ENCODE measurements at places on chromosomes 16 and 17.

GRCh38 chr17:76252040-76252954 is 12.0 kb upstream of the RNF157 start:
- H3K27me3 ChIP-seq: no peaks in the 10 kb centered on the region
- H3K4me3 ChIP-seq: no peak overlapping the region
- H3K36me3 ChIP-seq: no peaks in the 10 kb centered on the region
- peaks cover 18% of the 10 kb centered on the region for H3K4me1 ChIP-seq
- peak overlapping the region; percentile 76 for H3K27ac ChIP-seq

GRCh38 chr16:82108774-82109173 is 61.2 kb downstream of the MPHOSPH6 start:
- no peak for DNase-seq
- H3K4me1 ChIP-seq: peaks cover 4% of the 10 kb centered on the region
- H3K36me3 ChIP-seq: no peaks in the 10 kb centered on the region
- H3K27ac ChIP-seq: no peak overlapping the region

DNA sequence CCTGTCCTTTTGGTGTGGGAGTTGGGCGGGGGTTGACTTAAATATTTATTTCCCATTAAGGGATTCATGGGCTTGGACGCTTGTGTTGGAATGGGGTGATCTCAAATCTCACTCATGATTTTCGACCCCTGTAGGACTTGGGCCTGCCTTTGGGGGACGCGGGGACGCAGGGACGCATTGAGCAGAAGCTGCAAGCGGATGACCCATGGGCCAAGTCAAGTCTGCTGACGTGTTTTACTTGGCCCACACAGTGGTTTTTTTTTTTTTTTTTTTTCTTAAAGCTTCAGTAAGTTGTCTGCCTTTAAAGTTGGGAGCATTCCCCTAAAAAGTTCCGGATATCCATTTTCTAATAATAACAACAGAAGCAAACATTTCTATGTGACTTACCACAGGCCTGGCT is 28.9 kb downstream of the CMIP start:
- peaks cover 56% of the 10 kb centered on the region for H3K4me1 ChIP-seq
- no peak overlapping the region for H3K4me3 ChIP-seq
- no peak overlapping the region for H3K27ac ChIP-seq

GRCh38 chr16:31351942-31352325 is 3.0 kb upstream of the ITGAX start:
- H3K27ac ChIP-seq: peak overlapping the region; percentile 29
- H3K36me3 ChIP-seq: no peaks in the 10 kb centered on the region
- H3K4me3 ChIP-seq: no peak overlapping the region
- peaks cover 5% of the 10 kb centered on the region for H3K27me3 ChIP-seq

GRCh38 chr17:39573447-39574298 is 34.0 kb downstream of the NEUROD2 start:
- peak; percentile 75 for DNase-seq
- H3K27ac ChIP-seq: peak overlapping the region; percentile 93
- H3K4me1 ChIP-seq: peaks cover 18% of the 10 kb centered on the region

GRCh38 chr16:21719283-21719682 is 55.5 kb downstream of the OTOA start:
- no peaks in the 10 kb centered on the region for H3K36me3 ChIP-seq
- no peaks in the 10 kb centered on the region for H3K27me3 ChIP-seq
- H3K27ac ChIP-seq: no peak overlapping the region
- H3K4me1 ChIP-seq: peaks cover 3% of the 10 kb centered on the region

DNA sequence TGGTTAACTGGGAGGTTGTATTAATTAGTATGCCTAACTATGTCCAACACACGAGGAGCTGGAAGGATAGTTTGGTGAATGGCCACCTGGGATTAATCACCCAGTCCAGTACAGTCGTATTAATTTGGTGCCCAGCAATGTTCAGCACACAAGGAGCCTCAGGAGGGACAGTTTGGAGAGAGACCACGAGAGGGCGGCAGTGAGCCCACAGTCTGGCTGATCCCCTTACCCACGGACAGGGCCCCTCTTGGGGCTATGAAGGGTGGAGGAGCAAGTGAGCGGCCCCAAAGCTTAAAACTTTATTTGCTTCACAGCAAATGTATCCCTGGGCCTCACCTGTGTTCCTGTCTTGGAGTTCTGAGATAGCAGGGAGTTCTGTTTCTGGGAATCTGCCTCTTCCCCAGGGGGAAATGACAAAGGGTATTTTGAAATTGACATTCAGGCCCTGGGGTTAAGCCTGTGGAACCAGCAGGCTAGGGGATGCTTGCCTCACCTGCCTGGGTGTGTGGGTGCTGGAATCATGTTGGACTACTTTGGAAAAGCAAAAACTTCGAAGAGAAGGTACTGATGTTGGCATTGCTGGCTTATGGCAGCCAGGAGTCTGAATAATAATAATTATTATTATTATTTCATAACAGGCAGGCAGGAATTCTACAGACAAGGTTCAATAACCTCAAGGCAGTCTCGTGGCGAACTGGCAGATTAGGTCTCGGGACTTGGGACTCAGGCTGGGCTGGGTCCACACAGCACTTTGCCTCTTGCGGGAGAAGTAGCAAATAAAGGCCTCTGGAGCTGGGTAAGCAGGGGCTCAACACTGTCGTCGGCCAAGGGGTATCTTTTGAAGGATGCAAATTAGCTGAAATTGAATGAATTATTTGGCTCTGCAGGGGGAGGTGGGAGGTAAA is 227.6 kb upstream of the ASIC2 start:
- no peaks in the 10 kb centered on the region for H3K36me3 ChIP-seq
- H3K4me3 ChIP-seq: no peak overlapping the region
- H3K27me3 ChIP-seq: no peaks in the 10 kb centered on the region

DNA sequence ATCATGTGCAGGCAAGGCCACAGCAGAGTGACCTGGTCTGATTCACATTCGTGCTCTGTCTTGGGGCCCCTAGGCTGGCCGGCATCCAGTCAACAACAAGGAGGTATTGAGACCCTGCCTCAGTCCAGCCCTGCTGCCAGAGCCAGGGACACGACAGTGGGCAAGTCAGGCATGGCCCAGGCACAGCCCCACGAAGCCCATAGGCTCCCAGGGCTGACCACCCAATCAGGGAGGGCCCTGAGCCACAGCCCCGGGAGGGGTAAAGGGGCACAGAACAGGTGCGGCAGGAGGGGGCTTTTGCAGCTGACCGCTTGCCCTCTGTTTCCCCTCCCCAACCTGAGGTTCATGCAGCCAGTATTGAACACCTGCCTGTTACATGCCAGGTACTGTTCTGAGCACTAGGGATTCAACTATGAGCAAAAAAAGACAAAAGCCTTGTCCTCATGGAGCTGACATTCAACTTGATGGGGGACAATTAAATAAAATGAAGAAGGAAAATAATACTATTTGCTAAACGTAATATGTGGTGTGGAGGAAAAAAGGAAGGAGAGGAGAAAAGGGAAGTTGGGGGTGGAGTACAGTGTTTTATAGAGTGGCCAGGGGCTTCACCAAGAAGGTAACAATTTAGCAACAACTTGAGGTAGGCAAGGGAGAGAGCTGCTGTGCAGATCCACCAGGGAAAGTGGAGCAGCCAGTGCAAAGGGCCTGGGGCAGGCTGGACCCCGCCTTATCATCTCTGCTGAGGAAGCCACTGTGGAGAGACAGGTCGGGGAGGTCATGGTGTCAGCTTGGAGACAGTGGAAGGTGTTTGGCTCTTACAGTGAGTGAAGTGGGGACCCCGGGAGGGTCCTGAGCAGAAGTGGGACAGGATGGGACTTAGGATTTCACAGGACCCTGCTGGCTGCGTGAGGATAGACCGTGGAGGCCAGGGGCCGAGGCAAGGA is 6.1 kb downstream of the DRC3 start:
- H3K27ac ChIP-seq: peak overlapping the region; percentile 61
- H3K27me3 ChIP-seq: no peaks in the 10 kb centered on the region

GRCh38 chr17:50064253-50065001 is 8.5 kb downstream of the ITGA3 start:
- H3K36me3 ChIP-seq: no peaks in the 10 kb centered on the region
- no peak overlapping the region for H3K4me3 ChIP-seq
- no peak for DNase-seq
- H3K27me3 ChIP-seq: no peaks in the 10 kb centered on the region

DNA sequence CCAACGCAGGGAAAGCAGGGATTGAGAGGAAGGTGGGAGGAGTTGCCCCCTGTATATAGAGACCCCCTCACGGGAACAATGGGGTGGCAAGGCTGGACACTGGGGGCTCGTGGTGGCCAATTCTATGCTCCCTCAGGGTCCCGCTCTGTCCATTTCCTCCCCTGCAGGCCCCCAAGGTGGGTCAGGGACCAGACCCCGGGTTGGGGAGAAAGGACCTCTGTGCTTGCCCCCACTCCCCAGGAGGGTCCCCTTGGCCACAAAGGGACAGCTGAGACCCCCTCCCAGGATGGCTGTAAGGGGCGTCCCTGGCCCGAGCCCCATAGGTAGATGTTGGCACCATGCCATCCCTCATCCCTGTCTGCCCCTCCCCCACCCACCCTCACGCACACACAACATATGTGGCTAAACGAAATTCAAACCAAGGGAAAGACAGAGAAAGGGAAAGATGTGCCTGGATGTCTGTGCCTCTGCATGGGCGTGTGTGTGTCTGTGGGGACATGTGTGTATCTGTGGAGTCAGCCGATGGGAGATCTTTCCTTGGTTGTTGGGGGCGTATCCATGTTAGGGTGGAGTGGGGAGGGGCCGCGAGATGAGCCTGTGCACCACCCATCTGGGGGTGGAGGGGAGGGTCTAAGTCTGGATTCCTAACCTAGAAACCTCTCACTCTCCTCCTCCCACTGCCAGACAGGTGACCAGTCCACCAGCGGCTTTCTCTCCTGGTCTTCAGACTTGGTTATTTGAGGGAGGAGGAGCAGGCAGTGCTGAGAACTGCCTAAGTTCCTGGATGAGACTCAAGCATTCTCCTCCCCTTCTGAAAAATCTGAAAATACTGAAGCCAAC is 642 bp upstream of the NEUROD2 start:
- no peak overlapping the region for H3K27ac ChIP-seq
- no peak for DNase-seq
- no peaks in the 10 kb centered on the region for H3K36me3 ChIP-seq
- peaks cover 96% of the 10 kb centered on the region for H3K27me3 ChIP-seq

DNA sequence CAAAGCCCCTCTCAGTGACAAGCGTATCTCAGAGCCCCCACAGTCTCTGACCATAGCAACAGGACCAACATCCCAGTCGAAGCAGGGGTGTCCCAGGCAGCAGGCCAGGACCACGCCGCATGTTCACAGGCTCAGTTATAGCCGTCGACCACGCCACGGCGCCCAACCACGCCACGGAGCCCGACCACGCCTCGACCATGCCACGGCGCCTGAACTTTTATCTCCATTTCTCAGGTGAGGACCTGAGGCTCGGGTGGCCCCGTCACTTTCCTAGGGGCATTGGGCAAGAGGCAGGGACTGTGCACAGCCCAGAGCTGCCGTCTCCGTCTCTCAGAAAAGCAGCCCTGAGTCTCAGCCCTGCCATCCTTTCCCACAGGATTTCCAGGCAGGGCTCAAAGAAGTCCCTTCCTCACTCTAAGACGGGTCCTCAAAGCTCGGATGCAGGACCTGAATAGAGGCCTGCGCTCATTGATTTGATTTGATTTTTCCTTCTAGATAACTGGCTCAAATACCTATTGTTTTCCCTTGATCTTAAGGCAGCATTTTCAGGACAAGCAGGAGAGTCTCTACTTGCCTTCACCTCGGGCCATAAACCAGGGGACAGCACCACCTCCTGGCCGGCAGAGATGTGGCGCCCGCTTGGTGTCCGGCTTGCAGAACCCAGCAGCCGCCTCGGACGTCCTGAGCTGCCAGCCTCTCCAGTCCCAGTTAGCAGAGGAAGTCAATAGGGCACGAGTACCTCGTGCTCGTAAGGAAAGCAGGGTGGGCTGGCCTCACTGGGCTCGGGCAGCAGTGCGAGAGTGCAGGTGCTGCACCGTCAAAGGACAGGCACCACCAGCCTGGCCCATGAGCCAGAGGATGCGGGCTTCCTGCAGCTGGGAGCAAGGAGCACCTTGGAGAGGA is 38.8 kb downstream of the C16orf95 start:
- H3K4me3 ChIP-seq: no peak overlapping the region
- H3K27me3 ChIP-seq: peaks cover 5% of the 10 kb centered on the region
- DNase-seq: peak; percentile 87
- H3K36me3 ChIP-seq: no peaks in the 10 kb centered on the region

DNA sequence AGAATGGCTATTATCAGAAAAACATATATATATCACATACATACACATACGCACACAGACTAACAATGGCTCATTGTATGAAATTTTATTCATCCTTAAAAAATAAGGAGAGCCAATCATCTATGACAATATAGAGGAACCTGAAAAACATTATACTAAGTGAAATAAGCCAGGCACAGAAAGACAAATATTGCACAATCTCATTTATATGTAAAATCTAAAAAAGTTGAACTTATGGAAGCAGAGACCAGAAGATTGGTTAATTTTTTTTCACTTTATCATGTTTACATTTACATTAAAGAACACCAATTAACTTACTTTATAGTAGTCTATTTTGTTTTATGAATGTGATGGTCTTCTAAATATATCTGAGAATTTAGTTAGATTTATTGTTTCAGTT is 198.7 kb downstream of the KIF2B start:
- no peak for DNase-seq
- H3K36me3 ChIP-seq: no peaks in the 10 kb centered on the region
- H3K4me1 ChIP-seq: no peaks in the 10 kb centered on the region
- no peak overlapping the region for H3K27ac ChIP-seq
- H3K27me3 ChIP-seq: no peaks in the 10 kb centered on the region

- DNase-seq: no peak
- H3K36me3 ChIP-seq: no peaks in the 10 kb centered on the region
- no peak overlapping the region for H3K27ac ChIP-seq
- peaks cover 14% of the 10 kb centered on the region for H3K4me1 ChIP-seq
- H3K27me3 ChIP-seq: peaks cover 47% of the 10 kb centered on the region
- H3K4me3 ChIP-seq: no peak overlapping the region
Measured at GRCh38 chr17:77679589-77679988, 278.9 kb upstream of the TNRC6C start.

DNA sequence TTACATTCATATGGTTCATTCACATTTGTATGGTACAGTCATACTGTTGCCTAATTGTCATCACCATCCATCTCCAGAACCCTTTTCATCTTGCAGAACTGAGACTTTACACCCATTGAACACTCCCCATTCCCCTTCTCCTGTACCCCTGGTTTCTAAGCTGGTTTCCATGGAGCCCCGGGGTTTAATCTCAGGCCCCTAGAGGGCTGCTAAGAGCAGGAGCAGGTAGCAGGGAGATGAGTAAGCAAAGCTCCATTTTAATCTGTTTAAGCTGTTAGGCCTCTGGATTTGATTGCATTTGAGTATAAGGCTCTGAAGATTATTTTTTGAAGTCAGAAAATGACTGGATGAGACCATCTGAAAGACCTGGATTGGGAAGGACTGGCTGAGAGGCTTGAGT is 68.5 kb upstream of the RPL38 start:
- no peaks in the 10 kb centered on the region for H3K4me1 ChIP-seq
- peaks cover 56% of the 10 kb centered on the region for H3K27me3 ChIP-seq
- no peak overlapping the region for H3K4me3 ChIP-seq
- DNase-seq: no peak
- no peaks in the 10 kb centered on the region for H3K36me3 ChIP-seq
- H3K27ac ChIP-seq: no peak overlapping the region

- H3K27ac ChIP-seq: no peak overlapping the region
- no peaks in the 10 kb centered on the region for H3K4me1 ChIP-seq
- H3K36me3 ChIP-seq: no peaks in the 10 kb centered on the region
- H3K27me3 ChIP-seq: peaks cover 12% of the 10 kb centered on the region
- peak; percentile 48 for DNase-seq
- no peak overlapping the region for H3K4me3 ChIP-seq
Measured at GRCh38 chr17:73695035-73695738, 50.9 kb upstream of the SDK2 start.
